Vagina (tissue), 2 donors: ENCODE measurements at places on chromosomes 2 and 18. TPM values are rescaled to one million over a fixed set of nuclear protein-coding genes. Genes with fewer than 3 reads are reported as not detected.

- no peaks in the 10 kb centered on the region for H3K36me3 ChIP-seq
- no peak overlapping the region for H3K27ac ChIP-seq
- no peaks in the 10 kb centered on the region for H3K27me3 ChIP-seq
- no peaks in the 10 kb centered on the region for H3K4me1 ChIP-seq
- H3K4me3 ChIP-seq = no peak overlapping the region
- DNase-seq = no peak
Observed at GRCh38 chr2:233967164-233967563, 50.0 kb downstream of the TRPM8 start.

DNA sequence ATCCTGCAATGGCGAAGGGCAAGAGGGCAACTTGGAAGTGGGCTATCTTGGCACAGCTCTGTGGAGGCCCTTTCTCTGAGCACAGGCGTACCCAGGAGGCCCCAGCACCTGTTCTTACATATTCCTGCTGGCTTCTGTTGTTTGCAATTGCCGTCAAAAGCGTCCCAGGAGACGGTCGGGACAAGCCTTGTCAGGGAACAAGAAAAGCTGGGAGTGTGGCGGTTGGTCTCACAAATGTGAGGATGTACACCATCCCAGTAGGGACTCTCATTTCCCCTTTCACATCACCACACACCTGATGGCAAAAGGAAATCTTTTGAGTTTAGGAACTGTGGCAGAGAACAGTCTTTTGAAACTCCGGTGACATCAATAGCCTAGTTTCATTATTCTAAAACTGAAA lies 94.7 kb upstream of the EFEMP1 start:
- no peak overlapping the region for H3K4me3 ChIP-seq
- H3K36me3 ChIP-seq = no peaks in the 10 kb centered on the region
- H3K27ac ChIP-seq = no peak overlapping the region
- no peaks in the 10 kb centered on the region for H3K27me3 ChIP-seq
- H3K4me1 ChIP-seq = no peaks in the 10 kb centered on the region
- no peak for DNase-seq

DNA sequence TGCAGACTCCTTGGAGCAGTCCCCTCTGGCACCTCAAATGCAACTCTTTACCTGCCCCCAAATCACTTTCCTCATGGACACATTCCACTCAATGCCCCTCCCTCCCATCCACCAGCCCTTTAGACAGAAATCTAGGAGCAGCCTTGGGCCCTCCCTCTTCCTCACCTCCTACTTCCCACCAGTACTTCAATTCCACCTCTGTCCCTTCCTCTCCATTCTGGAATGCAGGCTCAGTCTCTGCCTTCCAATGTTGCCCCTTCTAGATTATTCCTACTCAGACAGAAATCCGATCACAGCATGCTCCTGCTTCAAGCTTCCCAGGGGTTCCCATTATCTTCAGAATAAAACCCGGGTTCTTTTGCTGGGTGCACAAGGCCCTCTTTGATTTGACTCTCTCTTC lies 62.1 kb downstream of the MTHFD2 start:
- H3K27me3 ChIP-seq = no peaks in the 10 kb centered on the region
- no peak overlapping the region for H3K27ac ChIP-seq
- H3K4me1 ChIP-seq = no peaks in the 10 kb centered on the region
- DNase-seq = no peak
- no peak overlapping the region for H3K4me3 ChIP-seq

The MARCHF4 gene
- not detected for total RNA-seq

- H3K4me1 ChIP-seq = no peaks in the 10 kb centered on the region
- H3K27ac ChIP-seq = no peak overlapping the region
- no peaks in the 10 kb centered on the region for H3K27me3 ChIP-seq
- no peak for DNase-seq
Observed at GRCh38 chr2:3356799-3357198, 20.8 kb downstream of the EIPR1 start.

The PRSS56 gene
- not detected for total RNA-seq

DNA sequence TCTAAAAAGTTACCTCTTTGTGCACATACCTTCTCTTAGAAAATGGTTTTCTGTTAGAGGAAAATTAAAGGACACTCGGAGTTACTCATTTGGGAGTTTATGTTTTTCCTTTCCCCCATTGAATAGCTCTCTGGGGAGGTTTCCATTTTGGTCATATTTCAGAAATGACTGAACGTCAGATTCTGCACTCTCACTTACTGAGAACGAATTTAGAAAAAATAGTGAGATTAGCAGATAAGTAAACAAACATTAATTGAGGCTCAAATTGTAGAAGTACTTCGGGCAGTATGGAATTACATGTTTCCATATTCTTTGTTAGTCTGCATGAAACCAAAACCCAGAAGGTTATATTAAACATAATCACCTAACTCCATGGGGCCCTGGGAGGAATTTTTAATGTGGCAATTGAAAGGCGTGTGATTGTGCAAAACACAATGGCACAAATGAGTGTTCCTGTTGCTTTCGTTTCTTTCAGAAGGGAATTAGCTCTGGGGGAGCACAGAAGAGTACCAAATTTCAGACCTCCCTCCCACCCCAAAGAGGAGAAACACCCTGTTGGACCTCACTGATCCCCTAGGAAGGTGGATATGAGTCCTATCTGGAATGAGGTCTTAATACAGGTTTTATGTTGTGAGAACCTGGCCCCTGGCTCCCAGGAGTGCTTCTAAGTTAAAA lies 212.3 kb downstream of the BCL2 start:
- no peaks in the 10 kb centered on the region for H3K27me3 ChIP-seq
- no peaks in the 10 kb centered on the region for H3K36me3 ChIP-seq
- no peak for DNase-seq
- no peak overlapping the region for H3K27ac ChIP-seq
- no peak overlapping the region for H3K4me3 ChIP-seq
- no peaks in the 10 kb centered on the region for H3K4me1 ChIP-seq

DNA sequence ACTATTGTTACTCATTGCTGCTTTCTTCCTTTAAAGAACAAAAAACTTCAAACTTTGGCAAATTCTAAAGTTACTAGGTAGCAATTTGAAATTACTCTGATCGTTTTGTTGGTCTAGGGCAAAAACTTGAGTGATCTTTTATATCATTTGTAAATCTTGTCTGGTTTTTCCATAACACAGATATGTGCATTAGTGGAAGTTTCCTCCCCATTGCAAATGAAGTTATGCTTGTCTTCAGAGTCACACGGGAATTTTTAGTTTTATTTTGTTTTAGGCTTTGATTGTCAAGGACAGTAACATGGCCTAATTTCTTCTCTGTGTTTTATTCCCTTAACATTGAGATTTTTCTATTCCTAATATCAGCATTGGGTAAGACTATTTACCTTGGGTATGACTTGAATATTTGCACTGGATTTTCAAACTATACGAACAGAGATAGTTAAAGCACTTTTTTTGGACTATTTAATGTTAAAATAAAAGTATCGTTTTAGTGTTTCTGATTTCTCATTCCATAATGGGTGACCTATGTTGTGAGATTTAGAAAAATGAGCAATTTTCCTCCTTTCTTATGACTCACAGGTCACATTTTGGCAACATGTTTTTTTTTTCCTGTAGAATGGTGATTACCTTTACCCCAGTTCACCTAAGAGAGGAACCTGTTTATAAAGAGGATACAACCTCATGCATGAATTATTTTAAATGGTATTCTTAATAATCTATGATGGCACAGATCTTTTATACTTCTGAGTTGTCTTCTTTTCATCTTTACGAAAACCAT lies 65.0 kb downstream of the BABAM2 start:
- H3K27me3 ChIP-seq = no peaks in the 10 kb centered on the region
- H3K4me1 ChIP-seq = peaks cover 56% of the 10 kb centered on the region
- no peaks in the 10 kb centered on the region for H3K36me3 ChIP-seq
- H3K27ac ChIP-seq = peak overlapping the region; percentile 70
- no peak for DNase-seq

DNA sequence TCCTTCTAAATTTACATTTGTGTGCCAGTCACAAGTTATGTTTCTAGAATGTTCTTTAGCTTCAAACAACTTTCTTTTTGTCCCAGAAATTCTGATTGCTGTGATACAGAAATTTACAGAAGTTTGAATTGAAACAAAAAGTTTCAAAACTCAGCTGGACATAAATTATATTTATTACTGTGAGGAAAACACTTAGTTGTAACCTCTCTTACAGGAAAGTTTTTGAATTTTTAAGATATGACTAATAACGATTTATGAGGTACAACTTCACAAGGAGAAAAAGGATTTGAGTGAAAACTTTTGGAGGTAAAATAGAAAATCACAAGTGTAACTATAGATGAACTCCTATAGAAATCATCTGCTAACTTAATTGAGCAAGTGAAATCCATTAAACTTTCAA lies 205.3 kb downstream of the TMEM247 start:
- no peaks in the 10 kb centered on the region for H3K4me1 ChIP-seq
- H3K4me3 ChIP-seq = no peak overlapping the region
- no peaks in the 10 kb centered on the region for H3K36me3 ChIP-seq
- no peaks in the 10 kb centered on the region for H3K27me3 ChIP-seq

GRCh38 chr2:162261032-162261945 lies 18.0 kb upstream of the FAP start:
- no peak overlapping the region for H3K4me3 ChIP-seq
- H3K27me3 ChIP-seq = no peaks in the 10 kb centered on the region
- DNase-seq = no peak

DNA sequence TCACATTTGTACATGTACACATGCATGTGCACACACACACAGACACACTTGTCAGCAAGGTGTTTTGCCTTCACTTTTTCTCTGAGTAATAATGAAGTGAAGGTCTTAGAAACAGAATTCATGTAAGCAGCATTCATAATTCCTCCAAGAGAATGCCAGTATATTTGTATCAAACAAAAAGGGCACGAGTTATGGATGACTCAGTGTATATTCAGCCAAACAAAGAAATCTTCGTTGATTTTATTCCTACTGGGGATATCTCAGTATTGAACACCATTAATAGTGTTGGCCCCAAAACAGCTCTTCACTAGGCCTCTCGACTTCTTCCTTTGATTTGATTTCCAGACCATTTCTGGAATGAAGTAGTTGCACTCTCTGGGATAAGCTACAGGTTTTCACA lies 125.3 kb downstream of the PIK3C3 start:
- H3K27ac ChIP-seq = no peak overlapping the region
- H3K4me1 ChIP-seq = no peaks in the 10 kb centered on the region
- H3K36me3 ChIP-seq = peaks cover 13% of the 10 kb centered on the region
- DNase-seq = no peak
- no peak overlapping the region for H3K4me3 ChIP-seq

The TTC31 gene
- total RNA-seq = 11.8 TPM

DNA sequence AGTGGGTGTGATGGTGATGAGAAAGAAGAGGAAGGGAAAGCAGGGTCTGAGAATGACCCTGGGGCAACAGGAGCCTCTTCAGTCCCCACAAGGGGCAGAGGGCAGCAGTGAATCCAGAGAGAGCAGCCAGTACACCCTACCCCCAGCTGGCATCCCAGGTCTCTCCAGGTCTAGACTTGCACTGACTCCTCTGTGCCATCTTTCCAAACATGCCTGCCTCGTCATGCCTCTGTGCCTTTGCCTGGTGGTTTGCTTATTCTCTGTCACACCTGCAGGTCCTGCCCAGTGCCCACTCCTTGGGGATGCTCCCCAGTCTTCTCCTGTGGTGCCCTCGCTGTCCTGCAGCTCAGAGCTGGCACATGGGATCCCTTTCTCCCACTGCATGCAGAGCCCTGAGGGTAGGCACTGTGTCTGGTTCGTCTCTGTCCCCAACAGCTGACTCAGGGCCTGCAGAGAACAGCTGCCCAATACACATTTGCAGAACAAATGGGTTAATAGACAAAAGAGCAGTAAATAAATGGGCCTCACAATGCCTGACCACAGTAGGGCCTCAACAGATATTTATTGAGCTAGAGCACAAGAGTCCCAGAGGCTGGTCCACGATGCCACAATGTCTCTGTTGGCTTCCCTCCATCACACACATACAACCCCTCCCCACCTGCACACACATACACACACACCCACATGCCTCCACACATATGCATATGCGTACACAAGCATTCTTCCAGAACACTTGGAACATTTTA lies 89.8 kb downstream of the HS1BP3 start:
- no peak for DNase-seq
- H3K4me3 ChIP-seq = no peak overlapping the region
- H3K27me3 ChIP-seq = no peaks in the 10 kb centered on the region
- no peak overlapping the region for H3K27ac ChIP-seq
- H3K36me3 ChIP-seq = no peaks in the 10 kb centered on the region
- peaks cover 10% of the 10 kb centered on the region for H3K4me1 ChIP-seq

DNA sequence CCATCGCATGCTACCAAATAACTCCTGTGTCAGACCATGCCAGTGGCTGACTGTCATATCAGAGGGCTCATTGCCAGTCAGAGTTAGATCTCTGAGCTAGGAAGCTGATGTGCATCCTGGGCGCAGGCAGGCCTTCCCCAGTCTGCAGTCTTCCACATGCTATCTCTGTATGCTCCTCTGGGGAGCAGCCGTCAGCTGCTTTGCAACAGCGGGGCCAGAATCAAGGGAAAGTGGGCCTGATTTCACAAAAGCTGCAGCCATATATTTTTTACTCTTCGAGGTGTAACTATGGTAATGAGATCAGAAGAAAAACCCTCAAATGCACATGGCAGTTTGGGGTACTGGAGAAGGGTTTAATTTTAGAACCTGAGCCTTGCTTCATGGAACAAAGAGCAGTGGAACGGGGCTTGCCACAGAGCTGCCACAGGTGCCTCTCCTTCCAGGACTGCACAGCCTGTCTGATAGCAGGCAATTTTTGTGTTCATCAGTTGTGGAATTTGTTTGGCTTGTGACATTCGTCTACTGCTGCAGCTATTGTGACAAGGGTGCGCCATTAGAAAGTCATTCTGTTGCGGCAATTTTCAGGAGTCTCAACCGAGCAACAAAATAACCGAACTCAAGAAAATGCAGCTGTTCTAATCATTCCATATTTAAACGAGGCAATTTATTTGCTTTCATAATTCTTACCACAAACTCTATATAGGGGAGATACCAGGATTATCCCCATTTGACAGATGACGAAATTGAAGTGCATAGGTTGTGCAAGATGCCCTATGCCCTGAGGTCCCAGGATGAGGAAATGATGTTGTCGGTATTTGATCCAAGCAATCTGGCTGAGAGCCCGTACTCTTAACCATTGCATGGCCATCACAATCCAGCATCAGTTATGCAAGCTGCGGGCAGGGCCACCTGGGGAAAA lies 109.6 kb upstream of the CYRIA start:
- no peaks in the 10 kb centered on the region for H3K27me3 ChIP-seq
- DNase-seq = no peak
- no peaks in the 10 kb centered on the region for H3K36me3 ChIP-seq
- no peak overlapping the region for H3K4me3 ChIP-seq
- no peak overlapping the region for H3K27ac ChIP-seq

DNA sequence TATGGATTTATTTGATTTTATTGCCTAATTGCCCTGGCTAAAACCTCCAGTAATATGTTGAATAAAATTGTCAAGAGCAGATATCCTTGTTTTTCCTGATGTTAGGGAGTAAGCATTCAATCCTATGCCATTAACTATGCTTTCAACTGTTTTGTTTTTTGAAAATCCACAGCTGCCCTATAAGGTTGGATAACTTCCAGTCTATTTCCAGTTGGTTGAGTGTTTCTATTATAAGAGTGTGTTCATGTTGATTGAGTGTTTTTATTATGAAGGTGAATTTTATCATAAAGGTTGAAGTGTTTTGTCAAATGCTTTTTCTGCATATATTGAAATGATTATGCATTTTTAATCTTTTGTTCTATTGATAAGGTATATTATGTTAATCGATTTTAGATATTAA lies 149.9 kb upstream of the SCN7A start:
- H3K27ac ChIP-seq = no peak overlapping the region
- no peaks in the 10 kb centered on the region for H3K4me1 ChIP-seq
- no peak for DNase-seq
- H3K27me3 ChIP-seq = no peaks in the 10 kb centered on the region
- no peaks in the 10 kb centered on the region for H3K36me3 ChIP-seq

GRCh38 chr2:72846171-72847095 lies 20.6 kb upstream of the EXOC6B start:
- no peaks in the 10 kb centered on the region for H3K27me3 ChIP-seq
- no peaks in the 10 kb centered on the region for H3K36me3 ChIP-seq
- DNase-seq = no peak
- no peak overlapping the region for H3K4me3 ChIP-seq
